ENCODE measurements at places on chromosomes 2 and 18. TPM values are rescaled to one million over a fixed set of nuclear protein-coding genes. Genes with fewer than 3 reads are reported as not detected.

- H3K36me3 ChIP-seq, result no peaks in the 10 kb centered on the region
- H3K27ac ChIP-seq, result no peak overlapping the region
- H3K4me3 ChIP-seq, result no peak overlapping the region
Observed at GRCh38 chr2:10333247-10333613, 30.5 kb downstream of the HPCAL1 start.

DNA sequence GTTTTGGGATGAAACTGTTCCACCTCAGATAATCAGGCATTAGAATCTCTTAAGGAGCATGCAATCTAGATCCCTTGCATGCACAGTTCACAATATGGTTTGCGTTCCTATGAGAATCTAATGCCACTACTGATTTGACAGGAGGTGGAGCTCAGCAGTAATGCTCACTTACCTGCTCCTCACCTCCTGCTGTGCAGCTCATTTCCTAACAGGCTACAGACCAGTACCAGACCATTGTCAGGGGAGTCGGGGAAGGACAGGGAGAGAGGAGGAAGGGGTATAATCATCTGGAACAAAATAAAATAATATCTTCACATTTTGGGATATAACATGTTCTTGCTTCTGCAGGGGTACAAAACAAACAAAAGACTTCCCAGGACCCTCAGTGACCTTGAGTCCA is 532.0 kb upstream of the FSHR start:
- H3K36me3 ChIP-seq, result no peaks in the 10 kb centered on the region
- H3K4me3 ChIP-seq, result no peak overlapping the region
- no peaks in the 10 kb centered on the region for H3K4me1 ChIP-seq
- DNase-seq, result no peak
- H3K27me3 ChIP-seq, result no peaks in the 10 kb centered on the region
- no peak overlapping the region for H3K27ac ChIP-seq

GRCh38 chr2:46999857-47000678 is 84.5 kb upstream of the MCFD2 start:
- no peak overlapping the region for H3K4me3 ChIP-seq
- no peaks in the 10 kb centered on the region for H3K27me3 ChIP-seq
- H3K4me1 ChIP-seq, result peaks cover 14% of the 10 kb centered on the region
- no peak for DNase-seq
- no peaks in the 10 kb centered on the region for H3K36me3 ChIP-seq

- no peak overlapping the region for H3K4me3 ChIP-seq
- H3K27ac ChIP-seq, result no peak overlapping the region
- H3K4me1 ChIP-seq, result peaks cover 3% of the 10 kb centered on the region
- no peak for DNase-seq
Observed at GRCh38 chr2:12050396-12050795, 304.0 kb downstream of the LPIN1 start.

DNA sequence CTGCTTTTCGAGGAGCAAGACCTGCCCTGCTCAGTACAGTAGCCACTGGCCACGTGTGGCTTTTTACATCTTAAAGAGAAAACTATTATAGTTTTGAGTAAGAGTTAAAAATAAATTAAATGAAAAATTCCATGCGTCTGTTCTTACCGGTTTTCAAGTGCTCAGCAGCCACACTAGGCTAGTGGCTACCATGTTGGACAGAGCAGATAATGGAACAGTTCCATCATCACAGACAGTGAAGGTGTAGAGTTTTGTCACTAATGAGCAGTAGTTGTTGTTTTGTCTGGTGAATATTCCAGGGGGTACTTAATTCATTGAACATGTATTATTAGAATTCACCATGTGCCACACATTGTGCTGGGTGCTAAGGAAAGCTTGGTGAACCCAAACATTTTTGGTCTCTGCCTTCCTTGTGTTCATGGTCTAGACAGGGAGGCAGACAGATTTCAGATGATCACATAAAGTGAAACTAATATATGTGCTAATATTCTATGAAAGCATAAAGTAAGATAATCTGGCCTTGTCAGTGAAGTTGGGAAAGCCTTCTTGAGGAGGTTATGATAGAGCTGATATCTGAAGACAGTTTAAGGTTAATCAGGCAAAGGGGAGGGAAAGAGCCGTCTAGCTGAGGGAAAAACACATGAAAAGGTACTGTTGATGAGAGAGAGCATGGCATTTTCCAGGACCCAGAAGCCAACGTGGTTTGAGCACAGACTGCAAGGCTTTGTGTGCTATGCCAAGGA is 1.4 kb downstream of the ALMS1 start:
- peak overlapping the region; percentile 77 for H3K4me3 ChIP-seq
- H3K27me3 ChIP-seq, result no peaks in the 10 kb centered on the region
- H3K27ac ChIP-seq, result peak overlapping the region; percentile 94
- peaks cover 6% of the 10 kb centered on the region for H3K4me1 ChIP-seq
- DNase-seq, result no peak
- no peaks in the 10 kb centered on the region for H3K36me3 ChIP-seq

DNA sequence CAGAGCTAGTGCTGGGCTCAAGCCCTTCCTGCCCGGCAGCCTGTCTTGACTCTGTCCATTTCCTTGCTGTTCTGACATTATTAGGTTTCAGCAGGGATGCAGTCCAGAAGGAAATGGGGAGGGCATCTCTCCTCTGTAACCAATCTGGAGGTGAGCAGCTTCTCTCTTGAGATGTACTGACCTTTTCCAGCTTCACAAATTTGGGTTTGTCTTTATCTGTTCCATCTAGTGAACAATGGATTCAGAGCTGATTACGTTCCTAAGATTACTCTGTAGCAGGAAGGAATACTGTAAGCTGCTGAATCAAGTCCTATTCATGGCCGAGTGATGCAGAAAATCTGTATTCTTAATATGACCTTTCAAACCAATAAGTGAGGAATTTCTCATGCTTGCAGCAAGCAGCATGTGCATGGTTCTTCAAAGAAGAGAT is 11.0 kb downstream of the PLA2R1 start:
- H3K27ac ChIP-seq, result no peak overlapping the region
- H3K27me3 ChIP-seq, result no peaks in the 10 kb centered on the region
- H3K36me3 ChIP-seq, result no peaks in the 10 kb centered on the region

C1QL2 gene
- not detected for polyA plus RNA-seq

- H3K4me1 ChIP-seq, result peaks cover 7% of the 10 kb centered on the region
- H3K36me3 ChIP-seq, result no peaks in the 10 kb centered on the region
- peak; percentile 56 for DNase-seq
- H3K27me3 ChIP-seq, result no peaks in the 10 kb centered on the region
Observed at GRCh38 chr18:62524440-62525200, 1.8 kb downstream of the ZCCHC2 start.

DNA sequence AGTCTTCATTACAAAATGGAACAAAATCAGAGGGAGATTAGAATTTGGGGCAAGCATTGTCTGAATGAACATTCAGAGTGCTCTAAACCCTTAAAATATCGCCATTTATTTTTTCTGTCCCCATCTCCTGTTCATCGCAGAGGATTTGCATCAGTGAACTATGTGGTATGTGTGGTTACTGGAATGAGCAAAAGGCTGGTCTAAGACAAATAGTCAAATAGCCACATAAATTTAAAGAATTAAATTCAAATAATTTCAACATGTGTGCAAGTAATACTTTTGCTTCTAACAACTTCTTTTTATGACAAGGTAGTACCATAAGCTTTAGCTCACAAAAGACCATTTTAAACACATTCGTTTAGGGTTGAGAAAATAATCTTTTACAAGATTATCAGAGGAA is 82.6 kb upstream of the ST8SIA3 start:
- no peak for DNase-seq
- H3K36me3 ChIP-seq, result no peaks in the 10 kb centered on the region
- no peaks in the 10 kb centered on the region for H3K4me1 ChIP-seq
- no peak overlapping the region for H3K27ac ChIP-seq
- H3K4me3 ChIP-seq, result no peak overlapping the region

DNA sequence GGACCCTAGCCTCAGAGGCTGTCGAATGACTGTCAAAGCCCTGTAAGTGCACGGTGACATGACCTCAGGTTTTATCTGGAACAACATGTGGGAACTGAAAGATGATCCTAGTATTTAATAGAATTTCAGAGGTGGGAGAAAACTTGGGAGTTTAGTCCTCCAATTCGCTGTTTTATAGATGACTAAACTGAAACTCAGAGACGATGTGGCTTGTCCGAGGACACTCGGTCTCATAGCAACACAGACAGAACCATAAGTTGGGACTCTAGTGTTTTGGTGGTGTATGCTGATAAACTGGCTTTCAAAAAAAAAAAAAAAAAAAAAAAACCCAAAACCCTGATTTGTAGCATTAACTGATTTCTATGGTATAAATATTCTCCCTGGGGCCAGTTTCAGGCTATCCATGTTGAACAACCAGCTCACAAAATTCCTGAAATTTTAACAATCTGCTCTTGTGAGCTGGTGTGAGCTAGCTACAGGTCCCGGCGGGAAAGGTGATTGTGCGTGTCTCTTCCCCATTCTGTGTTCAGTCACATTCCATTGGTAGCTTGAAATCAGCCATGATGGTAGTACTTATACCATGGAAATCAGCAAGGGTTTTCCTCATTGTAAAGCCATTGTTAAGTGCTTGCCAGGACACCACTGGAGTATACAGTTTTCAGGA is 195.5 kb upstream of the EPAS1 start:
- no peak for DNase-seq
- H3K4me3 ChIP-seq, result no peak overlapping the region

DNA sequence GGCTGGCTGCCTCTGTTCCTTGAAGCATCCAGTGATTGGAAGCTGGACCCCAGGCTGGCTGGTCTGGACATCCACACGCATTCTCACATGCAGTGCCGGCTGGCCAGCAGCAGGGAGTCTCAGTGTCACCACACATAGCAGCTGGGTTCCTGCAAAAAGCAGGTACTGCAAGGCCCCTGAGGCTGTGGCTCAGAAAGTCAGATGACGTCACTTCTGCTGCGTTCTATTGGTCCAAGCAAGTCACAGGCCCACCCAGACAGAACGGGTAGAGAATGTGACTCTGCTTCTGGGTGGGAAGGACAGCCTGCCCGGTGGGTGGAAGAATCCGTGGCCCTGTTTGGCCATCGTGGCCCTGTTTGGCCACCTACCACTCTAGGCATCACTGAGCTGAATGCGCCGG is 51.3 kb upstream of the SPP2 start:
- no peak overlapping the region for H3K27ac ChIP-seq
- no peaks in the 10 kb centered on the region for H3K4me1 ChIP-seq
- no peak overlapping the region for H3K4me3 ChIP-seq
- DNase-seq, result no peak

DNA sequence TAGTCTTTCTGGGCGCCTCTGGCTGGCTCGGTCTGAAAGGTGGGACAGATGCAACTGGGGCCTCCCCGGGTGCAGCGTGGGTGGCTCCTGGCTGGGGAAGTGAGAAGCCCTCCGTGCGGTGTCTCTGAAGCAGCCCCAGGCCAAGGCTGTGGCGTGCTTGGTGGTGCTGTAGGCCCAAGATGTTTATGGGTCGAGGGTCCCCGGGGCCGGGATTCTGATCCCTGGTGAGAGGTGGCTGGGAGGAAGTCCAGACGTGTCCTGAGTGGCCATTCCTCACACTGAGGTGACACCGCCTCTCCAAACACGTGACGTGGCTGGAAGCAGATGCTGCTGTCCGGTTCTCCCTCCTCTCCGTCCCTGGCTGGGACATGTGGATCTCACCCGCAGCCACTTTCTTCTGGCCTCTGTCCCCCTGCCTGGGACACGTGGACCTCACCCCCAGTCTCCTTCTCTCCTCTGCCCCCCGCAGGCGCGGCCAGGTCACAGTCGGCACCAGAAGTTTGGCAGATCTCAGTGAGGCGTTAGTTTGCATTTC is 12.6 kb downstream of the RTP5 start:
- H3K36me3 ChIP-seq, result no peaks in the 10 kb centered on the region
- H3K4me1 ChIP-seq, result peaks cover 7% of the 10 kb centered on the region
- DNase-seq, result peak; percentile 67

DNA sequence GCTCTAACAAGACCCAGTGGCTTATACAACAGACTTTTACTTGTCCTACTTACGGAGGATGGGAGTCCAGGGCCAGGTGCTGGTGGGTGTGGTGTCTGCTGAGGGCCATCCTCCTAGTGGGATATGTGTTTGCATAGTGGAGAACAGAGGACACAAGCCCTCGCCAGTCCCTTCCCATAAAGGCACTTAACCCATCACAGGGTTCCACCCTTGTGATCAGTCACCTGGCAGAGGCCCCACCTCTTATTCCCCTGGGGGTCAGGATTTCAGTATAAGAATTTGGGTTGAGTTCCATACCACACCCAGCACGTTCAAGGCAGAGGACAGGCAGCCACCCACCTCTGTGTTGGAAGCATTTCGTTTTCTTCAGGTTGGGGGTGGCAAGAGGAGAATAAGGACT is 259.0 kb downstream of the AGAP1 start:
- no peaks in the 10 kb centered on the region for H3K4me1 ChIP-seq
- H3K27ac ChIP-seq, result no peak overlapping the region
- DNase-seq, result no peak
- no peaks in the 10 kb centered on the region for H3K36me3 ChIP-seq
- no peak overlapping the region for H3K4me3 ChIP-seq

DNA sequence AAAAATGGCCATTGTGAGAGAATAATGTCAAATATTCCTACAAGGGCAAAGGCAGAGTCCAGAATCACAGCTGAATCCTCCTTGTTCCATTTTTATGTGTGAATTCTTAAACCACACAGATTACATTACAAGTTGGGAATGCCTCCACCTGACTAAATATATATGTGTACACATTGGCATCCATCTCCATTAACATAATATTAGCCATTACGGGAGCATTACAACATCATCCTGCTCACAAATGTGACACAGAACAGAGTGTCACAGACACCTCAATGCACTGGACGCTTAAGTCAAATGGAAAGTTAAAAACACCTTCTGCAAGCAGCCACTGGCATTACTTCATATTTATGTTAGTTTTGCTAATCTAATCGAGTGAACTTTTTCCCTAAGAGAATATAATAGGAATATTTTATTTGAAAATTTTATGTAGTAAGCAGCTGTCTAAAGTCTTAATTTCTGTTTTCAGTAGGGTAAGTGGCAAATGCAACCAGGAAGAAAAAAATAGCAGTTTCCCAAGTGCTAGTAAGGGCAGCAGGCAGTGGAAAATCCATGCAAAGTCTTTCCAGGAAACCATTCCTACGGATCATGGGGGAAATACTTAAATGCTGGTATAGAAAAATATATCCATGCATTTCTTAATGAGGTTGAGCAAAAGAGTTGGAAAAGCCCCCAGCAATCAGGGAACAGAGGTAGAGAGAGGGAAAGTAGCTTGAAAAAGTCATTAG is 255.6 kb downstream of the OSR1 start:
- peaks cover 4% of the 10 kb centered on the region for H3K4me1 ChIP-seq
- no peak for DNase-seq

SLC19A3 gene
- 2.9 TPM for polyA plus RNA-seq

GRCh38 chr18:7608781-7609201 is 41.7 kb downstream of the PTPRM start:
- no peak overlapping the region for H3K27ac ChIP-seq
- H3K27me3 ChIP-seq, result no peaks in the 10 kb centered on the region
- no peaks in the 10 kb centered on the region for H3K36me3 ChIP-seq
- DNase-seq, result no peak
- H3K4me3 ChIP-seq, result no peak overlapping the region

DNA sequence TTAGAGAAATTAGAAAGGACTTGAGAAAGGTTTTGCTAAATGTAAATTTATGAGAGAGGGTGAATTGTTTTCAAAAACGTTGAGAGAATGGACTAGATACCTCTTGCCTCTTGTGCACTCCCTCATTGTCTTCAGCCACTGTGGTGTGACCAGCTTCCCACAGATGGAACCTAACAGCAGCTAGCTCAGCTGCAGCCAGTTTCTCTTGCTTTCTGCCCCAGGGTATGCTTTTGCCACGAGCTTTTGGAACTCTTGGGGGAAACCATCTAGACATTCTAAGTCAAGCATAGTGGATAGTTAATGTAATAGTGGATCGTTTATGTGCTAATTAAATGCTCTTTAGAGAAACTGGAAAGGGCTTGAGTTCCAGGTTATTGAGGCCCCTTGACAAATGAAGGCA is 288.2 kb downstream of the CTNNA2 start:
- no peaks in the 10 kb centered on the region for H3K27me3 ChIP-seq
- H3K36me3 ChIP-seq, result no peaks in the 10 kb centered on the region
- H3K4me3 ChIP-seq, result no peak overlapping the region
- no peak for DNase-seq
- no peaks in the 10 kb centered on the region for H3K4me1 ChIP-seq
- no peak overlapping the region for H3K27ac ChIP-seq

Measured in ovary (tissue), 10 donors.